Tongue (tissue), 3 donors: ENCODE measurements at places on chromosomes 11 and 22. TPM values are rescaled to one million over a fixed set of nuclear protein-coding genes. Genes with fewer than 3 reads are reported as not detected.
A peak's percentile ranks its signal among the peaks of the same experiment; 100 is the strongest.

- DNase-seq: no peak
Observed at GRCh38 chr11:58070585-58070984, 39.8 kb downstream of the OR6Q1 start.

Gene TSSK2
- total RNA-seq: not detected

- DNase-seq: no peak
Observed at GRCh38 chr11:34972892-34973291, 56.5 kb downstream of the PDHX start.

DNA sequence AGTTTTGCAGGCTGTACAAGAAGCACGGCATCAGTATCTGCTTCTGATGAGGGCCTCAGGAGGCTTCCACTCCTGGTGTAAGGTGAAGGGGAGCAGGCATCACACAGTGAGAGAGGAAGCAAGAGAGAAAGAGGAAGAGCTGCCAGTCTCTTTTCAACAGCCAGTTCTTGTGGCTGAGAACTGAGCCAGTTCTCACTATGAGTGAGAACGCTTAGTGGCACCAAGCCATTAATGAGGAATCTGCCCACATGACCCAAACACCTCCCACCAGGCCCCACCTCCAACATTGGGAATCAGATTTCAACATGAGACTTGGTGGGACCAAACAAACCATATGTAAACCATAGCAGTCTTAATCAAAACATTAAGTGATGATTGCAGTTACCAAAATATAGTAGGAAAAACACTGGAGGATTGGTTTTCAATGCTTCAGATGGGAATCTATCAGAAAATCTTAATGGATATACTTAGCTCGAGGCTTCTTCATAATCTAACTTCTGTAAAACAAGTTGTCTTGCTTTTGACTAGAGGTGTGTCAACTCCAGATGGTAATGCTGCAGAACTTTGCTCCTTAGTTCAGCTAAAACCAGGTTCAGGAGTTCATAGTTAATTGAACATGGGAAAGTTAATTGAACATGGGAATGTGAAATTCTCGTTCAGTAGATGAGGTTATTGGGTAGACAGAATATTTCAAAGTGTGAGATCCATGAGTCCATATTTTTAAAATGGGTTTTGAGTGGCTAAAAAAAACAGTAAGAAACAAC lies 12.2 kb downstream of the FAR1 start:
- DNase-seq: no peak

- DNase-seq: peak; percentile 76
Observed at GRCh38 chr22:43826142-43827002, 14.3 kb upstream of the EFCAB6 start.

DNA sequence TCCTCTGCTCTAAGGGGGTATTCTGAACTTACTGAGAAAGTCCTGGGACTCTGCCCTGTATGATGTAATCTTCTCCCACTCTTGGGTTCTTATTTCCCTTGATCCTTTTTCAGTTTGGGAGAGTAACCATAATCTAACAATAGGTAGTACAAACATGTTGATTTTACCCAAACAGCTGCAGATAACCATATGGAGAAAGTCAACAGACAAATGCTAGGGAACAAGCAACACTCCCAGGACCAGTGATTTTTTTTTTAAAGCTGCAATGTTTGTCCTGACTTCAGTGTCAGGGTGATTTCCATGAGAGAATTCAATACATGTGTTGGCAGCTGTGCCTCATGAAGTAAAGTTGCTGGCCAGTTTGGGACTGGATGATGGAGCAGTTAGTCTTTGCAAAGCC lies 156.5 kb downstream of the FCHSD2 start:
- DNase-seq: peak; percentile 85

Gene YAP1
- total RNA-seq: 113 TPM

DNA sequence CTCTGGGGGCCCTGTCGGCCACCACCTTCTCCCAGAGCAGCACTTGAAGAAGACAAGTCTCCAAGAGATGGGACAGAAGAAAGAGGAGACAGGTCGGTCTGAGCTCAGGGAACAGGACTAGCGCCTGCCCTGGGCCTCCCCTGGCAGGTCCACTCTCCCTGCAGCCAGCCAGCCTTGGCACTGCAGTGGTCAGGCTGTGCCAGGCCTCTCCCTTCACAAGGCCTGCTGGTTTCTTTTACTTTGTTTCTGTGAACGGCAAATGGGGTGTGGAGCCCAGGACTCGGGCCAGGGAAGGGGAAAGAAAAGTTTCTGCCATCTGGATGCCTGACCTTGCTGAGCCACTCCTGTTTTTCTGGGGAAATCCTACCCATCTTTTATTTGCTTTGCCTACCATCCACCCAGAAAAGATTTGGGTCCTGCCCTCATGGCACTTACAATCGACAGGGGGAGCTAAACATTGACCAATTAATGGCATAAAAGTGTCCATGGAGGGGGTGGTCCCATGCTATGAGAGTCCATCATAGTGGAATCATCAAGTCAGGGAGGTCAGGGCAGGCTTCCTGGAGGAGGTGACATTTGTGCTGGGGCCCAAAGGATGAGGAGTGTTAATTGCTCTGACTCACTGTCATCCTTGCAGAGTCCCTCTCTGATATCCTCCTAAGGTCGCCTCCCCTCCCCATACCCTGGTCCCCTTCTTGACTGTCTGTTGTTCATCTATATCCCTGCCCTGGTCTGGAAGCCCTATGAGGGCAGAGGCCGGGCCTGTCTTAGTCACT lies 65.2 kb downstream of the NFAM1 start:
- DNase-seq: peak; percentile 58

GRCh38 chr11:86068138-86068871 lies 579 bp downstream of the PICALM start:
- DNase-seq: peak; percentile 66

DNA sequence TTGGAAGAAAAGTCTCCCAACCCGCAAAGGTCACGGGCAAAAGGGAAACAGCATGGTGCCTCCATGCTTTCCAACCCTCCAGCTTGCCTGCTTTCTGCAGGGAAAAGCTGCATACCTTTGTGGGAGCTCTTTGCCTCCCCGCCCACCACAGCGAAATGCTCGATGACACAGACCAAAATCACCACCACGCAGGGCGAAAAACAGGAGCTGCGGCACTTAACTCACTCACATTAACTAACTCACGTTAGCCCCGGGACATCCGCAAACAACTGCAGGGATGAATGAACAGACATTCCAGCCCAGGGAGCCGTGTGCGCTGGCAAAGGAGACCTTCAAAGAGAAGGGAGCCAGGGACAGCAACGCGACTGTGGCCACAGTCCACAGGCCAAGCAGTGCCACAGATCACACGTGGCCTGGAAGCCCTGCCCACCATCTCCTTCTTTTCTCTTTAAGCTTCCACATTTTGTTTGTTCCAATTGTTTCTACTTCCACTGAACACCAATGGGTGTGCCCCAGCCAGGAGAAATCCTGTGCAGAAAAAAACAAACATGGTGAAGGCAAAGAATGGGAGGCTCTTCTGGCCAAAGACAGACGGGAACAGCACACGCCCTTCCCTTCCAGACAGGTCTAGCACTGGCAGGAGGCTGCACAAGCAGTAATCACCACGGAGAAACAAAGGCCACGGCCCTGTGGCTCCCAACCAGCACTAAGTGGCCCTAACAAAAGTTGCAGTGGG lies 39.3 kb downstream of the DUSP8 start:
- no peak for DNase-seq

Gene SHANK3
- 10.1 TPM for total RNA-seq

- no peak for DNase-seq
Observed at GRCh38 chr22:24181088-24181995, at the start of gene SUSD2. Gene SUSD2, plus strand, starts transcription at chr22:24181487. Its CDS starts 33 bp downstream, at chr22:24181520.

GRCh38 chr11:62498492-62499286 lies 47.9 kb downstream of the AHNAK start:
- DNase-seq: no peak

Gene GNG3
- total RNA-seq: not detected

Gene TUBA8
- total RNA-seq: 13.3 TPM
